ENCODE measurements at places on chromosomes 12 and 14.

- no peak for DNase-seq
Observed at GRCh38 chr12:19434538-19434937, 4.8 kb upstream of the AEBP2 start.

DNA sequence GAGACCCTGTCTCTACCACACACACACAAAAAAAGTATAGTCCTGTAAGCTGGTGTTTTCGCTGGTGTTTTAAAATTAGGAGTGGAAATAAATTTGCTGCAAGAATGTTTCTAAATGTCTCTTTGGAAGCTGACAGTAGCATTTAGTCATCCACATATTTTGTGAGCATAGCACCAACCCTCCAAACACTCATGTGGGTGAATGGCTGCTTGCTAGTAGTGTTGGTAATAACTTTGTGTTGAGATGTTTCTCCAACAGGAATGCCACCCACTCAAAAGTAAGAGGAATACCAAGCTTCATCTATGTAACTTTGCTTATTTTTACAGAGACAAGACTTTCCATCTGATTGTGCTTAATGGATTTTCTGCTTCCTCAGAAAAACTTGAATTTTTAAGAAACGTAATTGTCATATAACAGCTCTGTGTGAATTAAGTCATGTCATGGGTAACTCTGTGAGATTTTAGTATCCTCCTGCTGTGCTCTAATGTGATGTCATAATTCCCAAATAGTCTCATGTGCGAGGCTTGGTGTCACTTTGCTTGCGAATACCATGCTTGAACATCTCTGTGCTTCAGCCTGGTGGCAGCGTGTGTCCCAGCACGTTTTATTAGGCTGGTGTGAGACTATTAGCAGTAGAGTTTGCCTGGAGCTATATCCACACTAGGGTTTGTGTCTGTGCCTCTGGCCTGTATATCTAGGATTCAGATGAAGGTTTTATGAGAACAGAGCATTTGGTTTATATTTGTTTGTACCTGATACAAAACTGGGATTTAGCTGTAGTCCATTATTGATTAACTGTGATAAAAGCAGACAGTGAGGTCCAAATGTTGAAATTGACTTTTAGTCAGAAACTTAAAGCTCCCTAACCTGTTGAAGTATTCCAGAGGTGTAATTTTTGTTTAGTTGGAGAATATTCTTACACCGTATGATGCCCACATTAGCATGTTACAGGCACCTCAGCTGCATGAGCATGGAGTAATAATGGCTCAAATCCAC lies 80.5 kb downstream of the FBXW8 start:
- peak; percentile 33 for DNase-seq

DNA sequence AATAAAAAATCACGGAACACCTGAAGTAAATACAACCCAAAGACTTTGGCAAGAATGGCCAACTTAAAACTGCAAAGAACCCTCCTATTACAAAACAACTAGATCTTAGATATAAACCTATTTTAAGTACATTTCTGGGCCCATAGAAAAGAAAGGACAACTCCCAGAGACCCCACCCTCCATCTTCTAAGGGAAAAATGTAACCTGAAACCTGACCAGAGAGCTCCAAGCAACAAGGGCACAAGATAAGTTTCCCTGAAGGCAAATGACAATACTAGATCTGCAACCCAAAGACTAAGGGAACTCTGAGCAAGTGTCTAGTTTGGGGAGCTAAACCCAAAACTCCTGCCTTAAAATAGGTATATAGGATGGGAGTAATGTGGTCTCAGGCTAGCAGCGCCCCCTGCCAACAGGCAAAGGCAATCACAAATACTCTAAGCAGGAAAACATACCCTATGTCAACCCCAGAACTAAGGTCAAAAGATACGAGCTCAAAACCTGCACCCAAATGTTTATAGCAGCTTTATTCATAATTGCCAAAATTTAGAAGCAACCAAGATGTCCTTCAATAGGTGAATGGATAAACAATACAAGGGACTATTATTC lies 218.9 kb downstream of the ITPR2 start:
- DNase-seq: no peak

DNA sequence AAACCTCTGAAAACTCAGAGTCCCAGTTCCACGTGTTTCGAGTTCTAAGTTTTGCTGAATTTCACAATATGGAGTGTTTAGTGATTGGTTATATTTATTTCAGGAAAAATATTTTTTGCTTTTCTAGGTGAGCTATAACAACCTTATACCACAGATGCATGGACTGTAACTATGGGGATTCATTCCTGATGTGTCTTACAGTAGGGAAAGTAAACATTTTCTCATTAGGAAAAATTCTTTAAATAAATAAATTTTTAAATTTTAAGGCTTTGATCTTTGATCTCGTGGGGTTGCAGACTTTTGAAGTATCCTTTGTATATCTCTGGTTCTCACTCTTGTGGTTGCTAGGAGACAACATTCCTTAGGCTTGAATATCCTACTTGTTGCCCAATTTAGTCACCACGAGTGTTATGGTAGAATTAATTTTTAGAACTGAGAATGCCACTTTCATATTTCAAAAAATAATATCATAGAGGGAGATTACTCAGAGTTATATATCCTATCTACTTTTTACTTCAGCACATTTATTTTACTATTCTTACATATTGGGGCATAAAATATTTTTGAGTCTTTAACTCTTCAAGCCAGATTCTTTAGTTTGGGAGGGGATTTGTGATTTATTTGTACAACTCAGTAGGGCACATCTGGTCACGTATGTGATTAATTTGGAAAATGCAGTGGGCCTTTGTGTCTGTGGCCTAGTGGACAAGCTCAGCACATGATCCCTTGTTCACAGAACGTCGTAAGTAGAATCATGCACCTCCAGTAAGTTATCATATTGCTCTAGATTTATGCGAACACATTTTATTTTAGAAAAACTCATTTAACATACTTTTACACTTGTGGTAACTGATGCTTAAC lies 224.0 kb downstream of the TTC6 start:
- DNase-seq: peak; percentile 27

GRCh38 chr12:53265783-53266182 lies 2.3 kb upstream of the ESPL1 start:
- no peak for DNase-seq
